NT2/D1 (cell line): ENCODE measurements at places on chromosomes 6 and 20.

- no peak for DNase-seq
Measured at GRCh38 chr6:139549561-139550070, 175.2 kb upstream of the CITED2 start.

DNA sequence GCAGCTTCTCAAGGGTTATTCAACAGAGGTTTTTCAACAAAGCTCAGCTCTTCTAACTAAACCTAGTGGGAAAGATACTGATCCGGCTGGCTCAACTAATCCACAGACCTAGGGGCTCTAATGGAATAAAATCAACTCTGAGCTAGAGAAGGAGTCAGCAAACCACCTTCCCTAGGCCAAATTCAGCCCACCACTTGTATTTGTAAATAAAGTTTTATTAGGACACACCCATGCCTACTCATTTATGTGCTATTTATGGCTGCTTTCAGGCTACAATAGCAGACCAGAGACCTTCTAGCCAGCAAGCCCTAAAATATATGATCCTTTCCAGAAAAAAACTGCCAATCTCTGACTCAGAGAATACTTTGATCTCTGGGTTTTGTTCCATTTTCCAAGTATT lies 6.0 kb upstream of the RAB22A start:
- DNase-seq, result no peak

- no peak for DNase-seq
Measured at GRCh38 chr20:46774236-46774635, 64.8 kb downstream of the SLC2A10 start.

DNA sequence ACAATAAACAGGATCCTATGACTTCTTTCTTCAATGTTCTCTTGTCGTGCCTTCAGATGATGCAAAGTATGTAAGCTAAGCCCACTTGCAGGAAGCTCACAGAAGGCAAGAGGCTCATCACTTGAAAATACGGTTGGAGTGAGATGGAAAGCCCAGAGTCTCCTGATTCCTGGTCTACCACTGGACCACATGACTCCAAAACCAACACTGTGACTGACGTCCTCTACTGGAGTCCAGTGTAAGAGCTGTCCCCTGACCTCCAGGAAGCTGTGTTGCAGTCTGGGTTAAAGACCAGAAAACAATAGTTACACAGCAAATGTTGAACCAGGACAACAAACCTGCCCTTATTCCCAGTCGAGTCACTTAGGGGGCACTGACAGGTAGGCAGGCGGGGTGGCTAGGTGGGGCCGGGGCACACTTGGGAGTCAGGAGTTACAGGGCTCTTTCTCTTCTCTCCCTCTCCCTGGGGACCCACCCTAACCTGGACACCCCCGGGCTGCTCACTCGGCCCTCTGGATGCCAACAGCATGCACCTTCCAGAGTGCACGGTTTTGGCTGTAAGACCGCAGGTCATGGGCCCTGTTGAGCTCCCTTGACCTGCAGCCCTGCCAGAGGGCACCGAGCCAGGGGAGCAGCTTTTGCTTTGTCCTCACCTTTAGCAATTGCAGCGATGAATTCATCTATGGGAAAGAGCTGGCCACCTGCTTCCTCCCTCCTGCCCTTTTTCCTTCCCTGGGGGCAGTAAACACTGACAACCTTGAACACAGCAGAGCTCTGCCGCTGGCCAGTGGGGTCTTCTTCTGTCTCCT lies 7.4 kb downstream of the PCK1 start:
- no peak for DNase-seq

GRCh38 chr6:30748851-30749540 lies 4.6 kb upstream of the IER3 start:
- DNase-seq, result no peak

GRCh38 chr6:68633281-68633971 lies 1.7 kb upstream of the ADGRB3 start:
- DNase-seq, result no peak

GRCh38 chr6:46816626-46817025 lies 23.4 kb downstream of the MEP1A start:
- no peak for DNase-seq

DNA sequence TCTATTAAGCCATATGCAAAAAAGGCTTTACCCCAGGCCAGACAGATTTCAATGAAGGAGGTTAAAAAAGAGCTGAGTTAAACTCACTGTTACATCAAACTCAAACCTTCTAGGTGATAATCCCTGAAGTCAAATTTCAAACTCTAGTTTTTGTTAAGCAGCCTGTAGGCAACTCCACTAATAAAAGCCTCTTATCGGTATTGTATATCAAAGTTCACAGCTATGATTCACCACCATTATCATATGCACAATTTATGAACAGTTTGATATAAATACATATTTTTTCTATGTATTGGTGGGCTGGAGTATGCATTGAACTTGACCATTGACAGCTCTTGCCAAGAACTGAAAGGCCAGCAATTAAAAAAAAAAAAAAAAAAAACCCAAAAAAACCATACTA lies 308.2 kb downstream of the BTBD3 start:
- DNase-seq, result no peak

DNA sequence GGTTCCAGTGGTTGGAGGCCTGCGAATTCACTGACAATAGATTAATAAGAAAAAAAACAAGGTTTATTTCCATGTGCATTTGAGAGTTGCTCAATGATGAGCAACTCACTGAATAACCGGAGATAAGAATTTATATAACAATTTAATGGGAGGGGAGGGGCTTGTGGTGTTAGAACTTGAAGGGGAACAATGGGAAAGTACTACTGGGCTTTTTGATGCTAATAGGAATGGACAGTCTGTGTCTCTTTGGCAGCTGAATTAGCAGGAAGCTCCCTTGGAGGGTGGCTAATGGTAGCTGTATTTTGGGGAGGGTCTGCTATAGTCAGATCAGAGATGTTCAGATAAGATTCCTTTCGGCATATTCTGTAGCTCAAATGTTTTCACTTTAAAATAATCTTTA lies 62.4 kb upstream of the GMDS start:
- no peak for DNase-seq

GRCh38 chr6:41439524-41440418 lies 104.4 kb downstream of the NCR2 start:
- DNase-seq, result no peak

GRCh38 chr6:24431045-24431451 lies 28.3 kb downstream of the MRS2 start:
- peak; percentile 11 for DNase-seq

DNA sequence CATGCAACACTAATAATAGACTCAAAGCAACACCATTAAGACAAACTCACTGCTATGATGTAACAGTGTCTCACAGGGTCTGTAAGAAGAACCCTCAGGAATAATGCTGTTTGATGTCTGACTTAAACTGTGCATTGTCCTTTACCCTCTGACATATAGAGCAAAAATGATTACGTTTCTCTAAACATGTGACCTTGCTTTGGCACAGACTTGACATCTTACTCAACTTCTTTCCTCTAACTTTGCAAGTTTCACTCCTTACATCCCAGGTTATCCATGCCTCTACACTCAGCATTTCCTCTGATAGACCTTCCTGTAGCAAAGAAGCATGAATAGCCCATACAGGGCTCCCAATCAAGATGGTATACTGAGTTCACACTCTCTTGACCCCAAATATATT lies 252.7 kb downstream of the UST start:
- no peak for DNase-seq

GRCh38 chr6:137001299-137001976 lies 43.3 kb downstream of the IL20RA start:
- DNase-seq, result no peak
